ENCODE measurements at places on chromosomes 12 and 14. TPM values are rescaled to one million over a fixed set of nuclear protein-coding genes. Genes with fewer than 3 reads are reported as not detected.

GRCh38 chr14:59638885-59639284 lies 62.3 kb upstream of the CCDC175 start:
- no peak for DNase-seq

DNA sequence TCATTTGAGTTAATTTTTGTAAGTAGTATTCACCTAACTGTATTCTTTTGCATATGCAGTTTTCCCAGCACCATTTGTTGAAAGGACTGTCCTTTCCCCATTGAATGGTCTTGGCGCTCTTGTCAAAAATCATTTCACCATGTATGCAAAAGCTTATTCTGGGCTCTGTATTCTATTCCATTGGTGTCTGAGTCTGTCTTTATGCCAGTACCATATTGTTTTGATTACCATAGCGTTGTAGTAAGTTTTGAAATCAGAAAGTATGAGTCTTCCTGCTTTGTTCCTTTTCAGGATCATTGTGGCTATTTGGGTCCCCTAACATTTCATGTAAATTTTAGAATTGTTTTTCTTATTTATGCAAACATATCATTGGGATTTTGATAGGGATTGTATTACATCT lies 508.7 kb upstream of the RGS6 start:
- DNase-seq: no peak

- DNase-seq: no peak
These were observed 1.9 kb downstream of the GNG2 start for GRCh38 chr14:51862176-51862796.

Gene B4GALNT1
- 0.68 TPM for total RNA-seq

GRCh38 chr12:57461276-57461916 lies 1.8 kb downstream of the GLI1 start:
- DNase-seq: peak; percentile 78

DNA sequence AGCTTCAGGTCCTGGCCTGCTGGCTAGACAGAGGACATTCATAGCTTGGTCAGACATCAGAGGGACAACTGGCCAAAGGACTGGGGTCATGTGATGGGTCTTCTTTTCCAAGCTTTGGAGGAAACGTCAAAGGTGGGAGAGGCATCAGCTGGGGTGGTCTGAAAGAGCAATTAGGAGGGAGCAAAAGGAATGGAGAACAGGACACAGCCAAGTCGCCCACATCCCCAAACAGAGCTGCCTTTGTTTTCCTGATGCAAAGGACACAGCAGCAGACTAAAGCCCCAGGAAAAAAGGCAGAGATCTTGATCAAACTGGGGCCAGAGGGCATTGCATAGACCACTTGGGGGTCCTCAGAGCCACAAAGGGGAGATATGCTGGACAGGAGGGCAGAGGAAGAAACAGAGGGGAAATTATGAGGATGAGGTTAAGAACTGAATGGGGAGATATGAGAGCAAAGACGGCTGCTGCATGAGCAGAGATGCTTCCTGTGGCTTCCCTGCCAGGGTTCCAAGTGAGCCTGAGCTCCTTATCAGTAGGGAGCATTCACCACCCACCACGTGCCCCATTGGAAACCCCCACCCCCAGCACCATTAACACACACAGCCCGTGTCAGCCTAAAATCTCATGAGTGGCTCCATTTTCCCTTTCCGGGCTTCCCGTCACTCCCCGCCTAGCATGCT lies 62.4 kb downstream of the ANO2 start:
- no peak for DNase-seq

Gene GALNT9
- 0.82 TPM for total RNA-seq

GRCh38 chr12:4809449-4810218 lies 89.4 kb downstream of the GALNT8 start:
- no peak for DNase-seq

Gene TUNAR
- not detected for total RNA-seq

DNA sequence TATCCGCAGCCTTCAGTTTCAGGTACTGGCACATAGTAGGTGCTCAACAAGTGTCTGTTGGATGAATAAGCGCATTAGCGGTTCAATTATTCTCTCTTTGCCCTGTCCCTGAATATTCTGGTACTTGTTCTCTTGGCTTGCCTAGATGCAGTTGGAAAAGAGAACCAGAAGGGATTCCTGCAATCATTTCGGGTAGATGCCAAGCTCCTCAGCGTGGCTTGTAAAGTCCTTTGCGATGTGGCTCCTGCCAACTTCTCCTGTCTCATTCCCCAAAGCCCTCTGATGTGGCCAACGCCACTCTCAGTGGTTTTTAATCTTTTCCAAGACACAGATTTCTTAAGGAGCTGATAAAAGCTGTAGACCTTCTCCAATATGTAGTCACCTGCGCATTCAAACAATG lies 230.3 kb downstream of the SUDS3 start:
- no peak for DNase-seq

Gene AMIGO2
- 6.7 TPM for total RNA-seq

GRCh38 chr12:32105986-32106516 lies 596 bp upstream of the BICD1 start:
- DNase-seq: no peak

Gene SYCP3
- total RNA-seq: not detected

DNA sequence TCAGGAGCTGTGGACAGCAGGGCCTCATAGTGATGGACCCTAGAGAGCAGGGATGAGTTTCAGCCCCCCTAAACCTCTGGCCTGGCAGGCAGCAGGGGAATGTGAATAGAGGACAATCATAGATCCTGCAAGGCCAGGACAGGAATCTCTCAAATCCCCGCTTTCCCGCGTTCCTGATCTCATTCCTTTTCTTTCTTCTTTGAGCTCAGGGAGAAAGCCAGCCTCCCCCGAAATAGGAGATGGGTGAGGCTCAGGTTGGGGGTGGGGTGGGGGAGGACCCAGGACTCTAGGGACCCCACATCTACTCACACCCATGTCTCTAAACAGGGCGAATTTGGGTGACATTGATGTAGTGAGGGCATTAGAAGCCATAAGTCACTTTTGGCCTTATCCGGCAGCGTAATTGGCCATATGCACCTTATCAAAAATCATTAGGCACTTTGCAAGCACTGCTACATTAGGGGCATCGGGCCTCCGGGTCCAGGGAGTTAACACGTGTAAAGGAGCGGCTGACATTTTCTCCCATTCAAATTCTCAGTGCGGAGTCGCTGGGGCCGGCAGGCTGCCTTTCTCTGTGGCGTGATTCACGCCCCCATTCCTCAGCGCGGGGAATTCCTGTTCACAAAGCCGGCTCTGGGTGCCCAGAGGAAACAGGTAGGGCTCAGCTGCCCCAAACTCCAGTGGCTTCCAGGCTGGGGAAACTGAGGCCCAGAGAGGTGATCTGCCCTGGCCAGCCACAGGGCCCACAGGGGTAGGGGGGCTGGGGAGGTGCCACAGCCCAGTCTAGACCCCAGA lies 1.5 kb downstream of the LHX5 start:
- DNase-seq: no peak

DNA sequence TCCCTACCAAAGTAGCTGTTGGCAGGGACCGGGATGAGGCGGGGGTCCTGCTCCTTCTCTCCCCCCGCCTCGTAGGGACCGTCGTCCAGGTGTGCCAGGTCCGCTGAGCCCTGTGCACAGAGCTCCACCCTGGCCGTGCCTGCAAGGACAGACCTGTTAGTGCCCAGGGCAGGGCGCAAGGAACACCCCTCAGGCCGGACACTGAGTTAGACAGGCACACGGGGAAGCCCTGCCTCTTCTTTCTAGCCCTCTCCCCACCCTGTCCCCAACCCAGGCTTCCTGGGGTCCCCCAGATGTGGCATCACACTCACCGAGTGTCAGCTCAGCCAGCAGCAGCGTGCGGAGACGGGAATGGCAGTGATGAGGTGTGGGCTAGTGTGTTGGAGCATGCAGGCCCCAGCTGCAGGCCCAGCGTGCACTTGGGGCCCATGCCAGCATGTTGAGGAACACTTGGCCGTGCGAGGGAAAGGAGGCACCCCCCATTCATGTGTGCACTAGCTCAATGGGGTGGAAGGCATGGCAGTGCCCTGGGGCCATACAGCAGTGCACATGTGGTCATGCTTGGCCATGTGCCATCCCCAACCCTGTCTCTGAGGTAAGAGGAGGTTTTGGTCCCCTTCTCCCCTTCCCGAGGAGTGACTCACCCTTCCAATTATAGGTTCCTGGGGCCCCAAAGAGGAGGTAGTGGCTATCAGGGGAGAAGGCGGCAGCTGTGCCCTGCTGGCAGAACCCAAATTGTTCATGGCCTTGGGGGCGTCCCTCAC lies 7.3 kb downstream of the ITGA7 start:
- peak; percentile 3 for DNase-seq

DNA sequence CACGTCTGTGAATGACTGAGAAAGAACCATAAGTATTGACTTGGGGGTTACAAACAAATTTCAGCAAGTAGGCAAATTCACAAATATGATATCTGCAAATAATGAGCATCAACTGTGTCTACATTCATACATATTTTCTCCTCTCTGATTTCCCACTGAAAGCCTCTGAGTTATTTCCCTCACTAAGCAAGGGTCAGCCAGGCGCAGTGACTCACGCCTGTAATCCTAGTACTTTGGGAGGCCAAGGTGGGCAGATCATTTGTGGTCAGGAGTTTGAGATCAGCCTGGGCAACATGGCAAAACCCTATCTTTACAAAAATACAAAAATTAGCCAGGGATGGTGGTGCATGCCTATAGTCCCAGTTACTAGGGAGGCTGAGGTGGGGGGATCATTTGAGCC lies 80.8 kb downstream of the SLC25A21 start:
- DNase-seq: no peak

GRCh38 chr14:29745863-29746262 lies 181.8 kb downstream of the PRKD1 start:
- no peak for DNase-seq

Gene A2ML1
- total RNA-seq: not detected

DNA sequence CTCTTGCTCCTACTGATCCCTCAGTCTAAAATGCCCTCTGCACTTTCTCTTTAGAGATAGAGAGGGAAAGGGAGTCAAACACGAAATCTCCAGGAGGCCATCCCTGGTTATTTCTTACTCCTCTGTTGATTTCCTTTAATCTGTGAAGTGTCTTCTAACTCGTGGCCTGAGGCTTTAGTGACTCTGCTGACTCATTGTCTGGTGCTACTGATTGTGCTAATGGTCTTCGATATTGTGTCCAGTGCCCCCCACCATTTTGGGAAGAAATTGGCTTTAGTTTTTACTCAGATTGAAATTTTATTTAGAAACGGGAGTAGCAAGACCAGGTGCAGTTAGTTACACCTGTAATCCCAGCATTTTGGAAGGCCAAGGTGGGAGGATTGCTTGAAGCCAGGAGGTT lies 839 bp downstream of the CLEC9A start:
- no peak for DNase-seq

DNA sequence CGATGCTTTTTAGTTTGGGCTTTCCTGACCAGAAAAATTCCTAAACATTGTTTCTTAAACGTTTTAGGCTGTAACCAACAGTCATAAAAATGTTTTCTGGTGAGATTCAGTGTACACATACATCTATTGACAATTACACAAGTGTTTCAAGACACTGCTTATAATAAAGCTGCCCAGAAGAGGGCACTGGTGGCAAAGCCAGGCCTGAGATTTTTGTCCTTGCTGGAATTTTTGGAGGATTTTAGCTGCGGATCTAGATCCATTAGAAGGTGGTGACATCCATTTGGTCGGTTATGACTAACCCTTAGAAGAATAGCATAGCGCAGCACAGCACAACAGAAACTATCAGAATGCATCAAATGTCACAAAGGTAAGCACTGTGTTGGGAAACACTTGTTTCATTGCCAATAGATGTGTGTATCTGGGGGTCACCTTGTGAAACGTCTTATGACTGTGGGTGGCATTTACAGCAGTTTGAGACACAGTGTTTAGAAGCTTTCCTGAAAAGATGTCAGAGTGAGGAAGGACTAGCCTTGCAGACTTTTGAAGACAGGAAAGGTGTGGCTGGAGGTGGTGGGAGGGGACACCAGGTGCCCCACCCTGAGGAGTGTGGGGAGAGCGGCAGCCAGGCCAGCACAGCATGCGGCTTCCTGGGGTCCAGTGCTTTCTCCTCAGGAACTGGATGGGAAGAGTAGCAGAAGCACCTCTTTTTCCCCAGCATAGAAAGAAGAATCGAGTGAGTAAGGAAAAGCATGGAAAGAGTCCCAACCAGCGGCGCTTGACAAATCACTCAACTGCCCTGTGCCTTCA lies 54.7 kb upstream of the FKBP4 start:
- peak; percentile 19 for DNase-seq

Gene RNF212B
- not detected for total RNA-seq

- DNase-seq: peak; percentile 1
These were observed 124.1 kb downstream of the PAPOLA start for GRCh38 chr14:96626121-96626768.

DNA sequence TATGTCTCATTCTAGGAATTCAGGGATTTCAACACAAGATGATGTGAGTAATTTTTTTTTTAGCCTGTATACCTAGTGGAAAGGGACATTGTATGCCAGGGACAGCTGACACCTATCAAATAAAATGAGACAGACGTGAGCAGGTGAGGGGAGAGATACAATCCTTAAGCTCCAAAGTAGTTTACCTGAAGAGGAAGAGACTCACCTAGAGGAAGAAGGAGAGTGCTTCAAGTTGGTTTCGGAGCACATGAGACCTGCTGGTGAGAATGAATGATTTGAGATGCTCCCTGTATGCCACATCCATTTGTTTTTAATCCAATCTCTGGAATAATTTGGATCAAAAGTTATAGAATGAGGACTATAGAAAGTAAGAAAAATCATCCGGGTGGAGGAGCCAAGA lies 915.4 kb upstream of the FBXO33 start:
- DNase-seq: no peak

GRCh38 chr12:116609319-116610114 lies 50.3 kb downstream of the MAP1LC3B2 start:
- no peak for DNase-seq

GRCh38 chr14:61565181-61565580 lies 130.1 kb upstream of the HIF1A start:
- DNase-seq: no peak

- no peak for DNase-seq
These were observed 1104.1 kb upstream of the TMEM132C start for GRCh38 chr12:127162902-127163301.

DNA sequence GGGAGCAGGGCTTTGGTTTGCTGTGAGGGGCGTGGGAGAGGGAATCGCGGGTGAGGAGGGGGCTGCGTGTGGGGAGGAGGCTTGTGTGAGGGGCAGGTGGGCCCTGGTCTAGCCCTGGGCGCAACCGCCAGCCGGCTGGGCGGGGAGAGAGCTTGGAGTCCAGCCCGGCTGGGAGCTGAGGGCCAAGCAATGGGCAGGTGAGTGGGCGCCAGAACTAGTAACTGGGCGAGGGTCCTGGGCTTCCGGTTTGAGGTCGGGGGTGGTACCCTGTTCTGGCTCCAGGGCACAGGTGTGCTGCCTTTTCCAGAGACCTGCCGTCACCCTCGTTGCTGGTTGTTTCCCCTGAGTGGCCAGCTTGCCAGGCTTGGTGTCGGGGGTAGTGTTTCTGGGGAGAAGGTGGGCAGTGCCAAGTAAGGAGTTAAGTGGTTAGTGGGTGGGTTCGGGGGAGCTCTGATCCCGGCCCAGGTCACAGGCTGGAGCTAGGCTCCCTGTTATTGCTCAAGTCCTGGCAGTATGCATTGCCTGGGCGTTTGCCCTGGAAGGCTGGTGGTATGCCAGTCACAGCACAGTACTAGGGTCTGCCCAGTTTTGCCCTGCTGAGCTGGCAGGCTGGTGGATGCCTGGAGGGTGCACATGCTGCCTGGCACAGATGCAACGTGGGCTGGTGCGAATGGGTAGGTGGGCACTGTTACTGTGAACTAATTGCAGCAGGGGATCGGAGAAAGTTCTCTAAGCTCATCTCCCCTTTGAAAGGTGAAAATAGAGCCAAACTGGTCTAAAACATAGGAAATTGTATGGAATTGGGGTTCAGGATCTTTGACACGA lies 683 bp downstream of the CIPC start:
- DNase-seq: peak; percentile 59

Gene FLVCR2
- total RNA-seq: 6.2 TPM

GRCh38 chr12:65956056-65956738 lies 131.9 kb downstream of the HMGA2 start:
- DNase-seq: no peak

- no peak for DNase-seq
These were observed 13.3 kb upstream of the ANAPC5 start for GRCh38 chr12:121365416-121366062.

Measured in transverse colon (tissue), 4 donors.